MG63 (cell line): ENCODE measurements at places on chromosomes 13 and 19. TPM values are rescaled to one million over a fixed set of nuclear protein-coding genes. Genes with fewer than 3 reads are reported as not detected.

Gene OR4F17
- total RNA-seq, result not detected in 2 replicates

DNA sequence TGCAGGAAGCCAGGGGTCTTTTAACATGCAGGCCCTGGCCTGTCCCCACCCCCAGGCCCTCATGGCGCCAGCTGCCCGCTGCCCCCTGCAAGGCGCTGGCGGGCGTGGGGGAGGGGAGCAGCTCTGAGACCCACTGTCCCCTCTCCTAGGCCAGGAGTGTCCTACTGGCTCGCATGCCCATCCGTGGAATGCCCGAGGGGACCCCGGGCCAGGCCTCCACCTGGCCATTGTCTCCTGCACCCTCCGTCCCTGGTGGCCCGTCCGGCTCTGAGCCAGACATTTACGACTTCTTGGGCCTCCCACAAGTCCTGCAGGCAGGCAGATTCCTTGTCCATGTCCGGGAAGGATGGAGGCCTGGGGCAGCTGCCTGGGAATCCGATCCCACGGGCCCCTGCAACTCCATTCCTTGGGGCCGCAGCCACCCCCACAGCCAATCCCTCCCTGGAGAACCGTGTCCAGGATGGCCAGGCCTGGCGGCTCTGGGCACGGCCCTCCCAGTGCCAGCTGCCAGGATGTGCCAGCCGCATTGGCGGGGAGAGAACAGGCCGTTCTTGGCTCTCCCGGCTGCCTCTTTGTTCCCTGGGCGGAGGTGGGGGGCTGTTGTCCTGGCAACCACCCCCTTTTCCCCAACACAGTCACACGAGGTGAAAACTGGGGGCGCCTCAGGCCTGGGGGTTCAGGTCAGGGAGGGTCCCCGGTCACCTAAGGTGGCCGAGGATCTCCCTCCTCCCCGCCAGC lies 10.5 kb upstream of the PLIN3 start:
- no peak for DNase-seq

Gene AP2S1
- total RNA-seq, result 216 and 390 TPM in 2 replicates

Gene ADGRE1
- total RNA-seq, result 17.3 and 17.8 TPM in 2 replicates

GRCh38 chr13:40103864-40104263 lies 448.4 kb downstream of the COG6 start:
- no peak for DNase-seq

DNA sequence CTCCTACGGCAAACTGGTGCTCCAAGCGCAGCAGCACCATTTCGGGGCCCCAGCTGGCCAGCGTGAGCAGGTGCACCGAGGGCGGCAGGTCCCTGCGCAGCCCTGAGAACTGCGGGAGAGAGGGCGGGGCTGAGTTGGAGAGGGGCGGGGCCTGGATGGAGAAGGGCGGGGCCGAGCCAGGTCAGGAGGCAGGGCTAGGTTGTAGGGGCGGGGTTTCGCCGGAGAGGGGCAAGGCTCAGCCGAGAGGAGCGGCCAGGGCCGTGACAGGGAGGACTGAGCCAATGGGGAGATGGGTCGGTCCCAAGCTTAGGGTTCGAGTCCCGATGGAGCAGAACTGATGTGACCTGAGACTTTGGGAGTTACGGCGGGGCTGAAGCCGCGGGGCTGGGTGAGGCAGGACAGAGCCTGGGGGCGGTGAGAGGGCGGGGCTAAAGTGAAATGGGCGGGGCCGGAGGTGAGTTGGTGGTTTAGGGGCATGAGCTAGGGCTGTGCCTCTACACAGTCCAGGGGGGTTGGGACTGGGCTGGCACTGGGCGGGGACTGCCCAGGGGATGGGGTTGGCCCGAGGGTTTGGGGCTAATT lies 19.0 kb downstream of the MAN2B1 start:
- DNase-seq, result no peak

GRCh38 chr19:8214802-8215201 lies 5.6 kb downstream of the CERS4 start:
- no peak for DNase-seq

DNA sequence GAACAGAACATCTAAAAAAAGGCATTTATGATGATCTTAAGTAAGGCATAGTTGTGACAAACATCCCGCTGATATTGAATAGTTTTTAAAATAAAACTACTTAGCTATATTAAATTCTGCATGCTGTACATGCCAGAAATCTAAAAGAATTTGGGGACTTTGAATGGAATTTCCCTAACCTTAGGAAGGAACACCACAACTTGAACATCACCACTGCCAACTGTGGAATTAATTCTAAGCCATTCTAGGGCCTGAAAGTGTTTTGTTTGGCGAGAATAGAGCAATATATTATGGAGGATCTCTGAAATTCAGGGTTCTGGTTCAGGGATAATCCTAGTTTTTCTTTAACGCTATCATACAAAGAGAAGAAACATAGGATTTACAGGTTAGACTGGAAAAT lies 17.8 kb upstream of the LATS2 start:
- no peak for DNase-seq

DNA sequence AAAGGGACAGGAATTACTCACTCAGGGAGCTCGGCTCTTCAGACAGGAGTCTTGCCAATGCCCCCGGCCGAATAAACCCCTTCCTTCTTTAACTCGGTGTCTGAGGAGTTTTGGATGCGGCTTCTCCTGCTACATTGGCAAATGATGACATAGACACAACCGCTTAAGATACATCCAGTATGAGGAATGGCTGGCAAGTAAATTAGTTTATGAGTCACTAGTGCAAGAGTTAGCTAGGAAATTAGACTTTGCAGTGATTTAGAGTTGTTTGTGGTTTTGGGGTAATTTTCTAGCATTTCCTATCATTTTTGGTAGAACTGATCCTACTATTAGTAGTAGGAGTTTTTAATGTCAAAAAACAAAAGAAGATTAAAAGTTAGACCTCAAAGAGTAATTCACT lies 166.2 kb downstream of the SLITRK1 start:
- no peak for DNase-seq

- no peak for DNase-seq
These were observed 6.7 kb downstream of the RGCC start for GRCh38 chr13:41463838-41464602.

Gene RYR1
- total RNA-seq, result not detected in 2 replicates
